Tibial nerve (tissue), 4 donors: ENCODE measurements at places on chromosomes 12 and 14.

GRCh38 chr14:92473969-92474535 lies 39.5 kb upstream of the RIN3 start:
- DNase-seq = no peak

- DNase-seq = no peak
Measured at GRCh38 chr14:31320216-31320615, 100.1 kb downstream of the HEATR5A start.

- DNase-seq = no peak
Measured at GRCh38 chr14:104031384-104031783, 54.1 kb upstream of the ASPG start.

GRCh38 chr12:52872644-52873389 lies 24.0 kb upstream of the KRT78 start:
- no peak for DNase-seq

- no peak for DNase-seq
Measured at GRCh38 chr14:100472094-100472455, 115.1 kb downstream of the BEGAIN start.

GRCh38 chr14:73162251-73162650 lies 25.9 kb downstream of the PSEN1 start:
- no peak for DNase-seq

GRCh38 chr12:63301311-63301710 lies 150.3 kb upstream of the AVPR1A start:
- DNase-seq = no peak

GRCh38 chr12:25557830-25558436 lies 4.8 kb upstream of the LMNTD1 start:
- peak; percentile 68 for DNase-seq

DNA sequence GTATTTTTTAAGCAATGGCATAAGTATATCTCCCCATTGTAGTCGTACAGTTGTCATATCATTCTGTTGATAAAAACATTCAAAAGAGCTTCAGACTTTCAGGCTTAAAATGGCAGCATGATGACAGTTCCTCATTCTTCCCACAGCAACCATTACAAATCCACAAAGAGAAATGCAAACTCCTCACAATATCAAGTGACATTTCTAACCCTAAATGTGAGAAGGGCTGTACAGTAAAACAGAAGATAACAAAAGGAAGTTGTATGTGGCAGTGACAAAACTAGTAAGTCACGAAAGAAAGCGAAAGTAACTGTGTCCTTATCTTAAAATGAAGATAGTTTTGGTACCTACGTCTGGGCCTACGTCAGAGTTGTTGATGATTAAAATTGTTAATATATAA lies 46.7 kb downstream of the GXYLT1 start:
- DNase-seq = no peak

DNA sequence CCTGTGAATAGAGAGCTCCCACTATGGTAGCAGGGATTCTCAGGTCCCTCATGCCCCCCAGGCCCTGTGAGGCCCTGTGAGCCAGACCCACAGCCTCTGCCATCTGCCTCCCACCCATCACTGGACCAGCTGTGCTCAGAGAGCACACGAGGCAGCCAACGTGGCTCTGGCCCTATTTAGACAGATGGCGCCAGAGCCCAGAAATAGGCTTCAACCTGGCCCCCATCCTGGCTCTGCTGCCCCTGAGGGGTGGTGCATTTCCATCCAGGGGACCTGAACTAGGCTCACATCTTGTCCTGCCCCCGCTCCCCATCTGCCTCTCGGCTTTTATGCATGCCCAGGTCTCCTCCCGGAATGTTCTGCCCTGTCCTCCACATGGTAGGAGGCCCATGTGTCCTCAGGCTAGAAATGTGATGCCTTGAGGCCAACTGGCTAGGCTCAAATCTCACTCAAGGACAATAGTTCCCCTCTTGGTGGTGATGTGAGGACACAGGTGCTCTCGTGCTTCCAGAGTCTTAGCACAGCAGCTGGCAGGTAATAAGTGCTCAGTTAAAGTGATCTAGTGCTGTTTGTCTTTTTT lies 18.9 kb downstream of the TMEM63C start:
- DNase-seq = no peak

DNA sequence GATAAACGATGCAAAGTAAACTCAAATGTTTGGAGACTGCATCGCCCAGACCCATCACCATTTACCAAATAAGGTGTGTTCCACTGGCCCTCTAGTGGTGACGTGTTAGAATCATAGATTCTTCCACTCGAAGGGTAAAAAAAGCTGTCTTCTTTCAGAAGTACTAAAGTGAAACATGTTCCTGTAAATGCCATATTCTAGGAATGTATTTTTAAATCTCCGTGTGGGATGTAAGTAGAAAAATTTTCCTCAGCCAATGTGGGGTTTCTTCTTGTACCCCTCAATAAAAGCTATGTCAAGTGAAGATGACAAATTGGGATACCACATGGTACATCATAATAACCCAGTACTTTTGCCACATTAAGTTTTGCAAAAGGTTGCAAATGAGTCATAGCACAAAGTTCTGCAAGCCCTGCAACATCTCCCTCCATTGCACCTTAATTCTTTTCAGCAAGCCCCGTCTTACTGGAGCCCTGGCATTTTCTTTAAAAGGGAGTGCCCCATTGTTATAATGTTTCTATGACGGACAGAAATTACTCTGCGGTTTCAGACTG lies 100.8 kb downstream of the CCER1 start:
- DNase-seq = peak; percentile 33

DNA sequence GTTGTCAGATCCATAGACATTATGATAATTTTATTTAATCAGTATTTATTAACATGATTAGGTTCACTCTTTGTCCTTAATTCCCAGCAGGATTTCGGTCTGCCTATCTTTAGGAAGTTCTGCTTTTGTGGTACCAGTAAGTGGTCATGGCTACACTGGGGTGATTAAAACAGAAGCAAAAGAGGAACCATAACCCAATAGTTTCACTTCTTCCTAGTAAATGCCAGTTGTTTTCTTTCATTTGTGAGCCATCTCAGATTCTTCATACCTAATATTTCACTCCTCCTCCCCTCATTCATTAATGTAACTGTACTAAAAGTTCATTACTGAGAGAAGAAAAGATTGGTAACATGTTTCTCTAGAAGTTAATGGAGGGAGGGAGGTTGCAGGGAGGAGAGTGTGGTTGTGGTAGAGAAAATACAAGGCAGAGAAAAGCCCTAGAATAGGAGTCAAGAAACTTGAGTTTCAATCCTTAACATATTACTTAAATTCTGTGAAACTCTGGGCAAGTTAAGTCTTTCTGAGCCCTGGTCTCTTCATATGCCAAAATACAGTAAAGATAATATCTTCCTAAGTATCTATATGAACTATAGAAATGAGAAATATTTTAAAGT lies 101.2 kb downstream of the PEBP1 start:
- DNase-seq = no peak

DNA sequence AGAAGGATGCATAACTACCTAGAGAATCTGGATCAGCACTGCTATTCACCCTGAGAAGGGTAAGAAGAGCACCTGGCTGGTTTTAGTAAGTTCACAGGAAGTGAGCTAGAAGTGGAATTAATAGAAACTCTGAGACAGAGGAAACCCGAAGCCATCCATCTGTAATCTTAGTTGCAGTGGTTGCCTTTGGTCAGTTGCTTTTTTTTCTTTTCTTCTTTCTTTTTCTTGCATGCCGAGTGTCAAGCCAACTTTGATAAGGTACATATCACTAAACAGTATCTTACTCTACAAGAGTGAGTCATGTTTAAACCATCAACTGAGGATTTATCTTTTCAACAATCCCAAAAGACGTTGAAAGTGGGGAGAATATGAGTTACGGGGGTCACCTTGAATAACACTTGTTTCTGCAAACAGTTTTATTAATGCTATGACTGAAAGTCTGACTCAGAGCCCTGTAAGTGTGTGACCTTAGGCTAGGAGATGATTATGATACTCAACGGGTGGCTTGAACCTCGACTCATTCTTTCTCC lies 26.7 kb downstream of the C12orf75 start:
- DNase-seq = no peak

- no peak for DNase-seq
Measured at GRCh38 chr12:2857021-2857431, at the start of gene TEX52. Gene TEX52, minus strand, starts transcription at chr12:2857039. Its CDS starts 13 bp downstream, at chr12:2857026.

DNA sequence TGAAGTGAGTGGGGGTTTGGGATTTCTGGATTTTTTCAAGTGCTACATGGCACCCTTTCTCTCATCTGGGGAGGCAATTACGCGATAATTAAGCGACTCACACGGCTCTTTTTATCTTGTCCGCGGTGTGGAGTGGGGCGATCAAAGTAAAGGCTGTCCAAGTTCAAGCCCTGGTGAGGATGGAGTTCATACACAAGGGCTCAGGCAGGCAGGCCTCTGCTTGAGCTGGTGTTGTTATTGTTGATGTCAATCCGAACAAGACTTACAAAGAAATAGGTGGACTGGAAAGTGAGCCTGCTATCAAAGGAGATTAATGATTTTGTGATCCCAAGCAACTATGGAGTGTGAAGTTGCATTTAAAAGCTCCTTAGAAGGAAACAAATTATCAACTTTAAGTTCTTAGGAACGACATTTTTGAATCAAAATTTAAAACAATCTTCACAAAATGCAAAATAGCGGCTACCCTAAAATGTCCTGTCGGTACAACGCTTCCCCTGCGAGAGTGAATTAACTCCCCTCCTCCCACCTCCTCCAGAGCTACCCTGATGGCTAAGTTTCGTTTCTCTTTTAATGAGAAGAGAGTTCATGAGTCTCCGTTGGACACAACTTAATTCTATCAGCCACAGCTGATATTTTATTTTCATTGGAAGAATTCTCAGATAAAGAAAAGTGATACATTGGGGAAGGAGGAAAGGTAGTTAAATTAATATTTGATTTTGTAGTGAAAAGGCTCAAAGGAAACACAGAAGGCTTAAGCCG lies 5.9 kb downstream of the FOXA1 start:
- no peak for DNase-seq
